ENCODE measurements at places on chromosomes 7 and 10.
A peak's percentile ranks its signal among the peaks of the same experiment; 100 is the strongest.

GRCh38 chr7:157482025-157482424 is 145.2 kb downstream of the DNAJB6 start:
- no peak for DNase-seq

GRCh38 chr7:155850766-155851678 is 38.8 kb upstream of the SHH start:
- no peak for DNase-seq

DNA sequence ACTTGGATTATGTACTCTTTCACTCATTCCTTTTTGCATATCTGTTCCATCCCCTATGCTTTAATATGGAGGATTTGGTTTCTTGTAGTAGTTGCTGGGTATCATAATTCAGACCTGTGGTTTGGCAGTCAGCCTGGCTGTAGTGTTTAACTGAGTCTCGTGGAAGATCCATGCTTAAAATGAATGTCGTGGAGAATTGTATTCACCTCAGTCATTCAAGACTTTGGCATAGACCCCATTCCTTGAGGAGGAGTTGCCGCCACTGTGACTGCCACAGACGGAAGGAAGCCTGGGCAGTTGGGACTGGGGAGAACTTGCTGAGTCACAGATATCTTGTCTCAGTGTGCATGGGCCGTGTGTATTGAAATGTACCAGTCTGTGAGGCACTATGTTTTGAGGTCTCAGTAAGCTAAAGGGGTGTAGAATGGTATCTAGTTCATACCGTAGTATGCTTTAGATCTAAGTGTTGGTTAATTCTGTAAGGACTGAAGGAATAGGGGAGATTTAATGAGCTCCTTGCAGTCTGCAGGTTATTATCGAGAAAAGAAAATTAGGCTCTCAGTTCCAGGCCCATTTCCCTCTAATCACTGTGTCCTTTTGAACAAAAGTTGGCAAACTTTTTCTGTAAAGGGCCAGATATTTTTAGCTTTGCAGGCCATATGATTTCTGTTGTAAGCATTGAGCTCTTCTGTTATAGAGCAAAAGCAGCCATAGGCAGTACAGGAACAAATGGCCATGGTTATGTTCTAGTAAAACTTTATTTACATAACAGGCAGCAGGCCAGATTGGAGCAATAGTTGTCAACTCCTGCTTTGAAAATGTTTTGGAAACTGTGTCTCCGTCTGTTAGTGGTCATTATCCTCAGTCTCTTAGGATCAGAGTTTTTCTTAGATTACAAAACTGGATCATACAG is 76.8 kb downstream of the TPST1 start:
- no peak for DNase-seq

GRCh38 chr7:117347962-117348672 is 25.3 kb upstream of the WNT2 start:
- no peak for DNase-seq

DNA sequence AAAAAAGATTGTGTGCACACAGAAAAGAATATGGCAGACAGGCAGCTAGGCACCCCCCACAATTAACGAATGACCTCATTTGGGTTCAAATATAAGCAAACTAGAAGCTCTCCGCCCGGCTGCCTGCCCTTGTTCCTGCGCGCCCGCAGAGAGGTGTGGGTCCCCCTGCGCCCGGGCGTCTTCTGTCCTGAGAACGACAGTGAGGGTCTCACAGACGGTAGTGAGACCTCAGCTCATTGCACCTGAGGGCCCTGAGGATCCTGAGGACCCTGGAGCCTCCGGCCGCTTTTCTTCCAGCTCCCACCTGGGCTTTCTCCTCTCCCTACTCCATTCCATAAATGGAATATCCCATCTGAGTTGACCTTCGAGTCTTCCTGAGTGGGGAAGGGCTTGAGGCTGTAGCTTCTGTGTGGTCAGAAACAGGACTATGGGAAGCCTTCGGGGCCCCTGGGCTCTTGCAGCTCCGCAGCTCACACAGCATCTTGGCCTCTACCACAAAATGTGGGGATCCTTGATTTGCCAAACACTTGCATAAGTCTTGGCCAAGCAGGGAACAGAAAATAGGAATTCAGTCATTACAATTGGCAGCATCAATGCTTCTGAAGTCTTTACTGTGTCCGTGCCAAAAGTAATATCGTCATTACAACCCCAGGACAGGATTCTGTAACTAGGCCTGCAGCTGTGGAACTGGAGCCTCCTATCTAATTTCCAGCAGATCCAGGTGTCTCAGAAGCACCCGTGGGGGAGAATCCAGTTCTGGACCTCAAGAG is 43.8 kb downstream of the JAKMIP3 start:
- DNase-seq, result no peak

GRCh38 chr7:16615228-16615627 is 30.3 kb downstream of the ANKMY2 start:
- DNase-seq, result no peak

DNA sequence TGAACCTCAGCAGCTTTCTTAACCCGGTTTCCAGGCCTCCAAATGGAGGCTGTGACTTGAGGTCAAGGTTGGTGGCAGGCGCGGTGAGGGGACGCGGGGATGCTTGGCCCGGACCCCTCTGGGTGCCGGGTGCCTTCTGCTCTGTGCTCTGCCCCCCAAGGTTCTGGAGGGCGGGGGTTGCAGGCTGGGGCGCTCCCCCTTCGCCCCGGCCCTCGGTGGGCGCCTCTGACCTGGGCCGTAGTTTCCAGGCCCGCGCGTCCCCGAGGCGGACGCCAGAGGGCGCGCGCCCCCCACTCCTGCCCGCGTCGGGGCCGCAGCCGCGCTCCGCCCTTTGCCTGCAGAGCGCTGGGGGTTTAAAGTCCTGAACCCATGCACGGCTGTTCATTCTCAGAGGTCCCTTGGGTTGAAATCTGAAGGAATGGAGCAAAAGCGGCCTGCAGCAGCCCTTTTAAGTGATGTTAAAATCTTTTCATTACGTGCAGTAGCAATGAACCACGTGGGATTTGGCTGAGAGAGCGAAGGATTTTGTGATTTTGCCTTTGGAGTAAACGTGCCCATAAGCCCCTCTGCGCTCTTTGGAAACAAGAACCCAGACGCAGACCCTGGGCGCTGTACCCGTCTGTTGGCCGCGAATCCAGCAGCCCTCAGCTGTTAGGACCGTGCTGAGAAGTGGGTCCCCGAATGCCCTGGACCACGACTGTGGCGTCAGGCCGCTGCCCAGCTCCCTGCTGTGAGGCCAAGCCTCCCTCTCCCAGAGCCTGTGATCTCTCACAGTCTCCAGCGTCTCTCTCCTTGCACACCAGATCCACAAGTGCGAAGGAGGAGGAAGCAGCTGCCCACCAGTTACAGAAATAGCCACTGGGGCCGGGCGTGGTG is 135.0 kb downstream of the ACTR3B start:
- DNase-seq, result peak; percentile 21

- peak; percentile 53 for DNase-seq
Observed at GRCh38 chr7:122255454-122255853, 49.1 kb downstream of the FEZF1 start.
